ENCODE measurements at places on chromosomes 7 and 10.

DNA sequence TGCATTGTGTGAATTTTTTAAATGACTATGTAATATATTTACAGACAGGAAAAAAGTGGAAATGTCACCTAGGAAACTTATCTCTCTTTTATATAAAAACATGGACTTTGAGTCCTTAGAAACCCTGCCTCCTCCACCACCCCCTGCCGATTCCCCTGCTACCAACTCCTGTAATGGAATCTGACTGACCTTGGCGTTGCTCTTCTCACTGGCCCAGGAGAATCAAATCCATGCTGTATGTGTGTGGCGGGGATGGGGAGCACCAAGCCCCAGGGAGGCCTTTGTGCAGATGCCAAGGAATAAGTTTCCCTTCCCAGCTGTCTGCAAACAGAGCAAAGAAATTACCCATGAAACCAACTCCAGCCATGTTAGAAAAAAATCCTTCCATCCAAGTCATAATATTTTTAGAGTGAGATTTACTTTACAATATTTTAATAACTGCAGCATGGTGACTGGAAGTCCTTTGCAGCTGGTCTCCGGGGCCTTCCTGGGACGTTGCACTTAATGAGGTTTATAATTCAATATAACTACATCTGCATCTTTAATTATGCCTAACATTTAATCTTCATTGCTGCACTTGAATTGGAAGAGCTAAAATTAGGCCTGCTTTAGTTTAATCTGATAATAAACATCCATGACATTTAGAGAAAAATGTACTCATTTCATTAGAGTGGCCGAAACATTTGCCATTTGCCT lies 111.4 kb upstream of the CACUL1 start:
- DNase-seq = no peak

GRCh38 chr7:36301914-36302771 lies 87.5 kb upstream of the ANLN start:
- DNase-seq = no peak

GRCh38 chr10:5565205-5565545 lies 40.4 kb downstream of the CALML3 start:
- DNase-seq = no peak

GRCh38 chr10:32957341-32958084 lies 517 bp downstream of the ITGB1 start:
- peak; percentile 54 for DNase-seq

- DNase-seq = no peak
These were observed 206.1 kb downstream of the WDR11 start for GRCh38 chr10:121057269-121057668.

GRCh38 chr7:134355927-134356326 lies 39.2 kb upstream of the SLC35B4 start:
- no peak for DNase-seq

GRCh38 chr10:52526251-52526823 lies 212.3 kb downstream of the DKK1 start:
- DNase-seq = no peak

GRCh38 chr7:105943486-105943885 lies 19.6 kb upstream of the CDHR3 start:
- DNase-seq = no peak

DNA sequence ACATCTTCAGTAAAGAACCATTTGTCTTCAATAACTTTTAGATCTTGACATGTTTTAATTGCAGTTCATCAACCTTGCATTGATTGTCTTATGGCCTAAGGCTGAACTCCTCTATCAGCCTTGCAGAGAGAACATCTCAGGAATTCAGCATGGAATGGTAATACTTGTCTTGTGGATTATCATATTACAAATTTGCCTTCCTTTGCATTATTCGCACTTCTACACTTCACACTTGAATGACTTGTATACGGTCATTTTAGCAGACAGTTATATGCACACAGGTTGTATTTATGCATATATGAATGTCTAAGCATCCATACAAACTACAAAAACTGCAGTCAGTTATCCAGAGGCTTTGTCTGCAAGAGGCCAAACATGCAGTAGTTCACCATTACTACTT lies 31.7 kb downstream of the GPR85 start:
- no peak for DNase-seq

DNA sequence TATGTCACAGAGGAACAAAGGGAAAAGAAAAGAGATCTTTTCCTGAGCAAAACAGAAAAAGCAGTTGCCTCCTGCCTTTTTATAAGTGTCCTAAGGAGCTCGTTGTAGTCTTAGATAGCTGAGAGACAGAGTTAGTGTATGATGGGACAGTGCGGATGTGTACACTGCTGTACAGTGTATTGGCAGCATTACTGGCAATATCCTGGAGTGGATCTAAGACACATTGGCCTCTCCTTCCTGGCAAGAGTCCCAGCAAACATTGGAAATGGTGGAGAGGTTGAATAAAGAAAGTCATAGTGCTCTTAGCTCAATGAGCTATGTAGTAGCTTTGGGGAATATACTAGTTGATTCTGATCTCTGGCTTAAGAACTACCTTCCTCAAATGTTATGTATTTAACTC lies 22.7 kb downstream of the GARS1 start:
- no peak for DNase-seq

GRCh38 chr10:101287183-101287996 lies 58.1 kb upstream of the LBX1 start:
- DNase-seq = no peak

GRCh38 chr10:95578619-95579018 lies 17.4 kb upstream of the SORBS1 start:
- DNase-seq = no peak

GRCh38 chr10:131249238-131249954 lies 62.1 kb downstream of the TCERG1L start:
- DNase-seq = no peak

All from GM20000 (cell line).